Hepatic stellate cell (primary cell): ENCODE measurements at places on chromosomes 4 and X.
A peak's percentile ranks its signal among the peaks of the same experiment; 100 is the strongest.

- no peak for DNase-seq
These were observed 268.2 kb upstream of the PPARGC1A start for GRCh38 chr4:24158031-24158430.

GRCh38 chrX:56759736-56760409 is 30.8 kb downstream of the NBDY start:
- DNase-seq: no peak

GRCh38 chr4:119797238-119797894 is 168.8 kb upstream of the PDE5A start:
- DNase-seq: no peak

DNA sequence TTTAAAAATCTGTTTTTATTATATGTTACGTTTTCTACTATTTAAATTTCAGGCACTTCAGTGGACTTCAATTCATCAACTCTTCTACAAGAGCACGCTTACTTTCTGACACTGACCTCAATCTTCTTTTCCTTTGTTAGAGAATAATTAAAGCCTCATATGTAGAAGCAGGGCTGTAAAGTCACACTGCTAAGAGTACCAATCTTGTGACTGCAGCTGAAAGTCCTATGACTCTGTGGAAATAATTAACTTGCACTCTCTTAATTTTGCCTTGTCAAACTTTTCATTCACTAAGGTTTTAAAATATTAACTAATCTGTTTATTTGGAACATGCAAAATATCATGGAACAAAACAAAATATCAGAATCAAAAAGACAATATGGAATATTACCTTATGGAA is 498.1 kb downstream of the PCDH10 start:
- DNase-seq: no peak

GRCh38 chrX:47751670-47752069 is 85.0 kb upstream of the ZNF81 start:
- no peak for DNase-seq

DNA sequence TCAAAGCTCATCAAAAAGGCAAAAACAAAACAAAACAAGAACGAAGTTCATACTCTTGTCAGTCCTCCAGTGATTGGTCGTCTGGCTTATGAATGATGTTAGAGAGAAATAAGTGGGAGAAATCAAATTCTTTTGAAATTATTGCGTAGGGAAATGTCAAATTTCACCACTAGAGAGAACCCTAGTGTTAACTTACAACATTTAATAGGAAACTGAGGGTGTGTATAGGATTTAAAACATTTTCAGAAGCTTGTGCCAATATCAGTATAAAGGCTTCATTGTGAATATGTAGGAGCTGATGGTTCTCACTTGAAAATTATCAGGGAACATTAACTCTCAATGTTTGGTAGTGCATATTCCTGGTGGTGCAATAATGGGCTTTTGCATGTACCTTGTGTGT is 17.4 kb downstream of the ADH6 start:
- peak; percentile 16 for DNase-seq

DNA sequence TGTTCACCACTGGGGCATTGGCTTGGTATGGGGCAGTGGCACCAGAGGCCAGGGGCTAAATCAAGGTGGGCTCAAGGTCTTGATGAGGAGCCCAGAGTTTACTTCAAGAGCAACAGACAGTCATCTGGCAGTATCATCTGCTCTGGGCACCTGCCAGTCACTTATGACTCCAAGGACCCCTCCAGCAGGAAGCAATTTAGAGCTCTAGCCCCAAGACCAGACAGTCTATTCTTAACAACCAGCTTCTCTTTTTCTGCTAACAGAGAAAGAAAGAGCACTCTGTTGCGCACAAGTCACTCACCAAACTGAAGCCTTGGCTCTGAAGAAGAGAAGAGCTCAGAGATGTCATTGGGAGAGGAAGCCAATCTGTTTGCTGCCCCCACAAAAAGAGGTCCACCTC is 309.2 kb downstream of the HS3ST1 start:
- no peak for DNase-seq

DNA sequence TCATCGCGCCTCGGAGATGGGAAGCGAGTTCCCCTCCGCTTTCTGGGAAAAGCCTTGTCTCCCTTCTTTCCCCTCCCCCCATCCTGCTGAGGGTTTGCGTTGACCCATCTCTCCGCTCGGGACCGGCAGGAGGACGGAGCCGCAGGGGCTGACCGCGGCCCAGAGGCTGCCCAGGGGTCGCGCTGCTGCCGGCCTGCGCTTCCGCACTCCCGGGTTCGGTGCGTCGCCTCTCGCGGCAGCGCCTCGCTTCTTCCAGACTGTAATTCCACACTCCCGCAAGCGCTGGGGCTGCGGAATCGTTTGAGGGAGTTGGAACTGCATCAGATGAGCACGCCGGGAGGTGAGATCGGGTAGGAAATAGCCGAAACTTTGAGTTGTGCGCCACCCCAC is 88.3 kb downstream of the BCOR start:
- DNase-seq: no peak

DNA sequence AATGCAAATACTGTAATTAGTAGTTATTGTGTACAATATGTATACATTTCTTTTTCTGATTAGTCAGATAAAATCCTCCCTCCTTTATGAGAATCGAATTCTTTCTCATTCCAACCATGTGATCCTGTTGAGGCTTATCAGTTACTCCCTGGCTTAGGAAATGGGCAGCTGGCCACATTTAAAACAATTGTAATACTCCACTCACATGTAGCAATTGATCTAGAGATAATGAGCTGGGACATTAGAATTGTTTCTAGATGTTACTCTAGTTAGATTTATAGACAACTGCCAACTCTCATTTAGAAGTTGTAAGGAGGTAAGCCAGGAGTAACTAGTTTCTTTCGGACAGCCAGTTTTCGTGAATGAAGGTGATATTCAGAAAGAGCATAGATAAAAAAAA is 859.3 kb upstream of the AADAT start:
- no peak for DNase-seq

GRCh38 chr4:122453384-122453995 is 3.0 kb downstream of the IL2 start:
- DNase-seq: no peak

- no peak for DNase-seq
These were observed 80.5 kb upstream of the HELT start for GRCh38 chr4:184937745-184938144.

- no peak for DNase-seq
These were observed 48.5 kb upstream of the ATOH1 start for GRCh38 chr4:93780080-93780479.

GRCh38 chrX:26559855-26560254 is 343.9 kb downstream of the MAGEB5 start:
- DNase-seq: no peak

GRCh38 chr4:25900310-25900709 is 13.7 kb upstream of the SMIM20 start:
- no peak for DNase-seq

DNA sequence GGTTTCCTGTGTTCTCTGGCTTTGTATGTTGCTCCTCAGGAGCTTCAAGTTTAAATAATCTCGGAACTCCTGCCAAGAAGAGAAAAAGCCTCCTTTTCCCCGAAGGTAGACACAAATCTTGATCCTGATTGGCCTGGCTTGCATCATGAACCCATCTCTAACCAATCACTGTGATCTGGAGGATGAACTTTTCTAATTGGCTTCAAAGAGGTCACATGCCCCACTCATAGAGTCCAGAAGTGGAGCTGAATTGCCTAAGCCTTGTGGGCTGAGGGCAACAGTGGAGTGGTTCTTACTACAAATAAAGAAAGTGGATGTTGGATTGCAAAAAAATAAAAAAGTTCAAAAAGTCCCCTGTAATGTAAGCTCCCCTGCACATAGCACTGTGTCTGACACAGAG is 245.9 kb downstream of the MID1IP1 start:
- no peak for DNase-seq

DNA sequence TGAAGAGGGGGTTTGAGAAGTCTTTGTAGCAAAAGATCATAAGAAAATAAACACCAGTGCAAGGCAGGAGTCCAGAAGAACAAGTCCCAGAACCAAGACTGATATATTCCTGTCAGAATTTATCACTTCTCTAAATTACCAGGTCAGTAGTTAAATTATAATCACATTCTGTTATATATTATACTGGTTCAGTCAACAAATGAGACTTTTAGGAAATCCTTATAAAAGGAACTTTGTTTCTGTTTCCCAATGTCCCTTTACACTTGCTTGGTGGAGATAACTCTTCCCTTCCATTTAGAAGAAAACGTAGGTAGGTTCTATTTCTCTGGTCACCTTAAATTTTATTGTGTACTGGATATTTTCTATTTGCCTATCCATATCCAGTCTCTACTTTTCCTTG is 21.1 kb downstream of the GBA3 start:
- no peak for DNase-seq

- DNase-seq: peak; percentile 49
These were observed 25.5 kb downstream of the ABLIM2 start for GRCh38 chr4:8132947-8133705.

DNA sequence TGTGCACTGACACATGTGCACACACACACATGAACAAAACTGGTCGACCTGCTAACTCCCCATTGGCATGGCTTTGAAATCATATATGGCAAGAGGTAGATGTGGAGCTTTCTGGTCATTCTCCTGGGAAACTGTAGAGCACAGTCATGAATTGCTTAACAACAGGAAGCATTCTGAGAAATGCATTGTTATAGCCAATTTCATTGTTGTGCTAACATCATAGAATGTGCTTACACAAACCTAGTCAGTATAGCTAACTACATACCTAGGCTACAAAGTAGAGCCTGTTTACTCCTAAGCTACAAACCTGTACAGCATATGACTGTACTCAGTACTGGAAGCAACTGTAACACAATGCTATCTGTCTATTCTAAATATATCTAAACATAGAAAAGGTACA is 134.2 kb upstream of the SH3RF1 start:
- DNase-seq: no peak

DNA sequence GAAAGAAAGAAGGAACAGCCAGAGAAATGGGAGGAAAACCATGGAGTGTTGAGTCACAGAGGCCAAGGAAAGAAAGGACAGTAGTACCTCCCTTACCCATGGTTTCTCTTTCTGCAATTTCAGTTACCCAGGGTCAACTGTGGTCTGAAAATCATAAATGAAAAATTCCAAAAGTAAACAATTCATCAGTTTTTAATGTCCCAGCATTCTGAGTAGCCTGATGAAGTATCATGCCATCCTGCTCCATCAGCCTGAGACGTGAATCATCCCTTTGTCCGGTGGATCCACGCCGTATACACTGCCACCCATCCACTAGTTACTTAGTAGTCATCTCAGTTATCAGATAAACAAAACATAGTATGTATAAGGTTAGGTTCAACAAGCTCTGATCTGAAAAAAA is 114.2 kb downstream of the COMMD8 start:
- peak; percentile 17 for DNase-seq
